ENCODE measurements at places on chromosomes 7 and 10.
A peak's percentile ranks its signal among the peaks of the same experiment; 100 is the strongest.

DNA sequence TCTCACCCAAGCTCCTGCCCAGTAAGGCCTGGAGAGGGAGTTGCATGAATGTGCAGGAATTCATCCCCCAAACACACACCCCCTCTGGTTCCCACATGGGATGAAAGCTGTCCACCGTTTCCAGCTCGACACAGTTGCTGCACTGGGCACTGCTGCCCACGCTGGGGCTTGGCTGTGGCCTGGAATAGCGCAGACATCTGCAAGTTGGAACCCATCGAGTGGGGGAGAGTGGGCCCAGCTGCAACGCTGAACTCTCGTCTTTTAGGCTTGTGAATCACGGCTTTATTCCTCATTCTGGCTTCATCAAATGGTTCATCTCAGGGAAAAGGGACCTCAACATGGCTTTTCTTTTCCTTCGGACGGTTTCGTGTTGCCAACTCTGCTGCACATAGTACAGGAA lies 264.7 kb downstream of the DNAJB6 start:
- no peak for DNase-seq

GRCh38 chr7:114519240-114519639 lies 104.6 kb downstream of the FOXP2 start:
- DNase-seq: no peak

GRCh38 chr10:44178281-44178680 lies 206.6 kb downstream of the CXCL12 start:
- DNase-seq: no peak

GRCh38 chr10:13271552-13272163 lies 28.2 kb downstream of the PHYH start:
- no peak for DNase-seq

GRCh38 chr10:132957131-132957530 lies 14.8 kb upstream of the CFAP46 start:
- DNase-seq: no peak

DNA sequence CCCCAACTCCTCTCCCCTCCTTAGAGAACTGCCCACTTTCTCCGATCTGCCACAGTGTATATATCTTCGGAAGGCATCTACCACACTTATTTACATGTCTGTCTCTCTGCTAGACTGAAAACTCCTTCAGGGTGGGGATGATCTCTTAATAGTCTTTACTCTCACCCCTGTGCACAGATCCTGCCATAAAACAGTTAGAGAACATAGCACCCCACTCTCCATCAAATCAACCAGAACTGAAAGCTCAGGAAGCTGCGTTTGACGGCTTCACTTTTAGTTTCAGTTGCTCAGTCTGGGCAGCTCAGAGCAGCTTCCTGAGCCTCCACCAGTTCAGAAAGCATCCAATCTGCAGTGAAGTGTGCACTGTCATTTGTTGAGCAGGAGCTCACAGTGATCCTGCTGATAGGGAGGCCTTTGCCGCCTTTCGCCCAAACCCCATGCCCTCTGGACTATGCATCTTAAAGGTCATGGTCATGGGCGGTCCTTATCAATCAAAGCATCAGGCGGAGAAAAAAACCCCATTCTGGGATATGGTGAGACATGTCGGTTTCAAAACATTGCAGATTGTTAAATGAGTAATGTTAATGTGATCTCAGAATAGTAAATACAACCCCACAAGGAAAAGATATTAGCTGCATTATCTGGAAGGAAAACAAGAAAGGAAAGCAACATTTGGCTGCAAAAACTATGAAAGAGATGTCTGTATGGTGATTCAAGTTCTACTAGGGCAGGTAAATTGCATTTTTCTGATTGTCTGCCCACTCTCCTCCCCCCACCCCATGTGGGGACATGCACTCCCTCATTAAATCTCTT lies 167.1 kb upstream of the ADO start:
- peak; percentile 29 for DNase-seq

- no peak for DNase-seq
Measured at GRCh38 chr7:50908628-50909290, 126.1 kb upstream of the GRB10 start.

GRCh38 chr10:29461042-29461441 lies 172.2 kb downstream of the LYZL1 start:
- no peak for DNase-seq

DNA sequence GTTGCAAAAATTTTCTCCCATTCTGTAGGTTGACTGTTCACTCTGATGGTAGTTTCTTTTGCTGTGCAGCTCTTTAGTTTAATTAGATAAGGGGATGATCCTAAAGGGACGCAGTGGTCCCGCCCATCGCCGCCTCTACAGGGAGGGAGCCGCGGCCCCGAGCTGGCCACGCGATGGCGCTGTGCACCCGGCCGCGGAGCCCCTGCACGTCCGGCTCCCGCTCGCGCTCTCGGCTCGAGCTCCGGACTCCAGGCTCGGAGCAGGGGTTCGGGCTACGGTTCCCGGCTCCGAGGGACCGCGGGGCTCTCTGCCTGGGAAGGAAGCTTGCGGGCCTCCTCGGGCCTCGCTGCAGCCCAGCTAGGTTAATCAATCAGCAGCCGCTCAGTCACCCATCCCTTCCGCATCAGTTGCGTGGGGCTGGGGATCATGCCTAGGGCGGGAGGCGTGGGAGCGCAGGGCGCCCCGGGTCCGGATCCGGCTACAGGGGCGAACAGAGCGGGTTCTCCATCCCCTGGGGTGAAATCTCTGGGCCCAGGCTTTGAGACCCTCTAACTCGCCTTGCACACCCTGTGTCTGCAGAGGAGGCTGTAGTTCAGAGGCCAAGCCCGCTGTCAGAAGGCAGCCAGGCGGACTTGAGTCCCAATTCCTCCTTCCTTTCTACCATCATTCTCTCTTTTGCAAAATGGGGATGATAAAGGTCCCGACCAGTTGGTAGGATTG lies 97.9 kb downstream of the WDR11 start:
- peak; percentile 57 for DNase-seq

GRCh38 chr10:29658984-29659965 lies 24.5 kb upstream of the SVIL start:
- peak; percentile 98 for DNase-seq

DNA sequence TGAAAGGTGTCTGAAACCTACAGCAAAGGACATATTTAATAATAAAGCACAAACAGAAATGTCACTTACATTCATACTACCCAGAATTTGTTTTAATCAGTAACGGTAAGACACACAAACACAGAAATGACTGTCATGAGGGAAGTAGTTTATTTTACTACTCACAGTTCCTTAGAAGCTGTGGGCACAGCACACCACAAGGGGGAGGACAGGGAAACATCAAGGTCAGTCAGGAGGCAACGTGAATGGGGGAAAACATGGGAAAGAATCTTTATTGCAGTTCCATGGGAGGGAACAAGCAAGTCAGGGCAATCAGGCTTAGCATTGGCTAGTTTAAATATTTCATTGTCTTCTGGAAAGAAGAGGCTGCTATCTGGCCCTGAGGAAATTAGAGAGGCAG lies 123.8 kb upstream of the PDSS1 start:
- no peak for DNase-seq

DNA sequence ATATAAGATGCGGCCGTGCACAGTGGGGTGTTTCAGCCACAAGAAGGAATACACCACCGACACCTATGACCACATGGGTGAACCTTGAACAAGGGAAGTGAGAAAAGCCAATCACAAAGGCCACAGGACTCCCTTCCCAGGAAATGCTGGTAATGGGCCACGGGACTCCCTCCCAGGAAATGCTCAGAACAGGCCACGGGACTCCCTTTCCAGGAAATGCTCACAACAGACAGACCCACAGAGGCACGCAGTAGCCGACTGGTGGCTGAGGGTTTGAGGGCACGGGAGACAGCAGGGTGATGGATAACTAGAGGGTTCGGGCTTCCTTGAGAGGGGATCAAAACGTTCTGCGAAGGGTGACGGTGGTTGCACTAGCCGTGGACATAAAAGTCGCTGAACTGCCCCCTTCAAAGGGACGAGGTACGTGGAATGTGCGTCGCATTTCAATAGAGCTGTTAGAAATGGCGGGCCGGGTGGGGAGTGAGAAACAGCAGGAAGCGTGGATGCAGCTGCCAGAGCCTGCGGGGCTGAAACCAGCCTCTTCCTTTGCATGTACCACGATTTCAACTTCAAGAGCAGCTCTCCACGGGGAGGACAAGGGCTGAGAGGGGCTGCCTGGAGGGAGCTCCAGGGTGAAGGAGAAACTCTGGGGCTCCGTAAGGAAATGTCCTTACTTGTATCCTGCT lies 274.0 kb downstream of the ELFN1 start:
- no peak for DNase-seq

- DNase-seq: no peak
Measured at GRCh38 chr7:98641646-98642500, 24.8 kb downstream of the NPTX2 start.

DNA sequence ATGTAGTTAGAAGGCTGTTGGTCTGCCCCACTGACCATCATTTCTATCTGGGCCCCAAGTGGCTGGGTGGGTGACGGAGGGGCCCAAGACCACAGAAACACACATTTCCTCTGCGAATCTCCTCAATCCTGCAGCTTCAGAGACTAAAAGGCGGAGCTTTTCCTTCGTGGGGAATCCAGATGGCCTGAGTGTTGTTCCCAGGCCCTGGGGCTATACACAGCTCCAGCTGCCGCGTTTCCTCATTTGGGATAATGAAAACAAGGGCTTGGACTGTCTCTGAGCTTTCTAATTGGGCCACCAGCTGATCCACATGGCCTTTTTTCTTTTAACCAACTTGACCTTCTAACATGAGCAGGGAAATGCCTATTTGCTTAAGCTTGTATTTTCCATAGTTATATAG lies 339.9 kb downstream of the CXCL12 start:
- DNase-seq: peak; percentile 50

- no peak for DNase-seq
Measured at GRCh38 chr7:33190688-33191304, 61.4 kb downstream of the BBS9 start.

DNA sequence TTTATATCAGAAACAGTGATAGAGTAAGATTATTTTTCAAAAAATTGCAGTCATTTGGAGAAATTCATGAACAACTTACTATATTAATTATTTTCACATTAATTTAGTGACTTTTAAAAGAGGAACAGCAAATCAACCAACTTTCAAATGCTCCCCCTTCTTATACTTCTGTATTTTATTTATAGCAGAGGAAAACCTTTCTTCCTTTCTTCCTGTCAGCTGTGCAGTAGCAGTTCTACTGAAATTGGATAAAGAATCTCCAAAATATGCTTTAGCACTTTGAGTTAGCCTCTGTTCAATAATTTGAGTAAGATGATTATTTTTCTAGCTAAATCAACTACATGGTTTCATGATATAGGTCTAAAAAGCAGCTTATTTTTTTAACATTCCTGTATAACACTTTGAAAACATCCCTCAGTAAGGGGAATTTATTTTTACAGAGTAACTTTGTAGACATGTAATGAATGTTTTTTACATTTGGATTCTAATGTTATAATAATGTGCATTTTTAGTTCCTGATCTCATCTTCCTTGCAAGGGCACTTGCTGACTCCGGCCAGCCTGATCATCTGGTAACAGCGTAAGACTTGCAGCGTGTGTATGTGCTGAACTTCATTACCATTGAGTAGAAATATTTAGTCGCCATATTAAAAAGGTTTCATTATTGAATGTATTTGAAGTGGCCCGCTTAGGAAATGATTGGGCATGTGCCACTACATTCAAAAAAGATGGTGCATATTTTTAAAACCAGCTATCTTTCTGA lies 158.3 kb upstream of the HDAC9 start:
- DNase-seq: no peak

DNA sequence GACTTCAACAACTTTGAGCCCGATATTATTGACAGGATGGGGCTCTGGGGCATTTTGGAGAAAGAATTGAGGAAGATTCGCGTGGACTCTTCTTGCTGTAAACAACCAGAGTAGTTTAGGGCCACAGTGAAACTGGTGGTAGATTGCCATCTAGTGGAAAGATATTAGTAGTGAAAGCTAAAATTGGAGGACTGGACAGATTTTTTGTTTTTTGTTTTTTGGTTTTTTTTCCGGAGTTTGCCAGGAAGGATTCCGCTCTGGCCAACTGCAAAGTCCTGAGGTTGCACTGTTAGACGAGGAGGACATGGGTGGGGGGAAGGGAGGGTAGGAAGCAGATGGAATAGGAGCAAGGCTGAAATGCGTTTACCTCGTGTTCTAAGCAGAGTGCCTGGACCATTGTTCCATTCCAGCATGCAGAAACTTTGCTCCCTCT lies 11.7 kb downstream of the NOBOX start:
- peak; percentile 58 for DNase-seq

GRCh38 chr7:113921363-113921762 lies 2.6 kb upstream of the PPP1R3A start:
- DNase-seq: no peak

- DNase-seq: no peak
Measured at GRCh38 chr7:74407958-74408357, 45.7 kb upstream of the GTF2IRD1 start.

DNA sequence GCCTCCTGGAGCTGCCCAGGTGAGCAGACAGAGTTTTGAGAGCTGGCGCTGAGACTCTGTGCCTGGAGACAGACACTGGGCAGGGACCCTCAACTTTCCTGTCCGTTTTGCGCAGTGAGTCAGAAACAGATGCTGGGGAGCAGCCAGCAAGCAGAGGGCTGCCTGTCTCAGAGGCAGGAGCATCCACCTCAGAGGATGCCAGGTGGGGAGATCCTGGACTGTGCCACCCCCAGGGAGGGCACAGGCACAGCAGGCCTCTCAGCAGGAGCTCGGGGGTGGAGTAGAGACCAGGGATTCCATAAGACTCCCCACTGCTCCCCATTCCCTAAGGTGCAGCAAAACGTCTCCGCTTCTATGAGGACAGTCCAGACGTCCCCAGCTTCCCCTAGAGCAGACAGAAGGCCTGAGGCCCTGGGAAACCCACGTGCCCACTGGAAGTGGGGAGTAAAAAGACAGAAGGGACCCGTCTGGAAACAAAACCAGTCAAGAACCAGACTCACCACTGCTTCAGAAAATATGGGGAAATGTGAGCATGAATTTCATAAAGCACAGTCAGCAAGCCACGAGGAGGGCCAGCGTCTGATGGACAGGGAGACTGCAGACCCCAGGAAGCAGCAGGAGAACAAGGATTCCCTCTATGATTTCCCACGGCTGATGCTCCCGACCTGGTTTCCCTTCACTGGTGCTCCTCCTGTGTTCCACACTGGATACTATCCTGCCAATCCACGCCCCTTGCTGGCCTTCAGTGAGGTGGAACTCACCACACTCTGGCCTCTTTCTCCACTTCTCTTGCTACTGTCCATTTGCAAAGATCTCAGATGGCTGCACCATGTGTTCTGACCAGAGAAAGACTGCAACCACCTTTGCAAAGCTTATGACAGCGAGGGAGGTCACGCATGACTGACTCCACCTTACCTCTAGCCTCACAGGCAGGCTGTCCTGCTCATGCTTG lies 151.3 kb upstream of the FAM20C start:
- no peak for DNase-seq

DNA sequence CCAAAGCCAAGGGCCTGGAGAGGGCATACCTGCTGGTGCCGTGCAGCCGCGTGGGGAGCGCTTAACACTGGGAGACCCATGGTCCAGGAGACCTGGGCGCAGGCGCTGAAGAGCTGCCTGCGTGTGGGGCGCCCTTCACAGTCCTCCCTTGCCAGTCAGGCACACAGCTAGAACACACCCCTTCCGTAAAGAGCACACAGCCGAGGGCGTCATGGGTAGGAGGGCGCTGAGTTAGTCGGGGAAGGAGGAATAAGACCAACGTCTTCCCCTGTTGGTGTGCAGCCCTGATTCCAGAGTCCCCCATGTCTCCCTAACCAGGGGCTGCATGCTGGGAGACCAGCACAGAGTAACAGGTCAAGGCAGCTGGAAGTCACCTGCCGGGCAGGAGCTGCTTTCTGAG lies 273.9 kb downstream of the USP6NL start:
- no peak for DNase-seq

GRCh38 chr7:120444650-120445049 lies 171.7 kb downstream of the KCND2 start:
- DNase-seq: no peak

GRCh38 chr7:81284576-81284975 lies 365.7 kb upstream of the SEMA3C start:
- DNase-seq: peak; percentile 37
